Keratinocyte (primary cell): ENCODE measurements at places on chromosomes 16 and 17. TPM values are rescaled to one million over a fixed set of nuclear protein-coding genes. Genes with fewer than 3 reads are reported as not detected.

- no peaks in the 10 kb centered on the region for H3K36me3 ChIP-seq
- no peak for DNase-seq
- no peaks in the 10 kb centered on the region for H3K4me1 ChIP-seq
These were observed 66.5 kb downstream of the IGF2BP1 start for GRCh38 chr17:49063652-49064051.

Gene ZMYND15
- 0.14 to 0.31 TPM (median 0.25 TPM) in 3 replicates for polyA plus RNA-seq

GRCh38 chr17:12067485-12067884, 46.8 kb downstream of the MAP2K4 start:
- peaks cover 9% of the 10 kb centered on the region for H3K4me1 ChIP-seq
- H3K4me3 ChIP-seq, result no peak overlapping the region
- H3K36me3 ChIP-seq, result peaks cover 3% of the 10 kb centered on the region
- H3K27ac ChIP-seq, result no peak overlapping the region
- no peaks in the 10 kb centered on the region for H3K27me3 ChIP-seq
- no peak for DNase-seq

DNA sequence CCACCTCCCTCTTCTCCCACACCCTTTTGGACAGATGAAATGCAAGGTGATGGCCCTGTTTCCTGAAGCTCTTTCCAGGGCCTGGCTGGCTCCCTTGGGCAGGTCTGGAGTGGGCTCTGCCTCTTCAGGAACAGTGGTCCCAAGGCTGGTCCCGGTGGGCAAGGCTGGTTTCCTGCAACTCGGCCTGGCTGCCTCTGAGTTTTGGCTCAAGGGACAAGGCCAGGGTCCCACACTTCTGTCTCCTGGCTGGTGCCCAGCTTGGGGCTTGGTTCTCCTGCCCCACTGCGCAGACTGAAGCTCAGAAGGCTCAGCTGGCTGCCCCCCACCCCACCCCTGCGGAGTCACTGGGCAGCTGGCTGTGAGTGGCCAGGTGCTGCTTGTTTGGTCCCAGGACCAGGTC, 3.8 kb upstream of the ACTG1 start:
- no peaks in the 10 kb centered on the region for H3K27me3 ChIP-seq
- DNase-seq, result no peak
- no peak overlapping the region for H3K4me3 ChIP-seq
- peaks cover 14% of the 10 kb centered on the region for H3K4me1 ChIP-seq
- H3K27ac ChIP-seq, result no peak overlapping the region

GRCh38 chr16:50396761-50397535, 28.2 kb upstream of the BRD7 start:
- peak overlapping the region; percentile 94 for H3K27ac ChIP-seq
- no peaks in the 10 kb centered on the region for H3K27me3 ChIP-seq
- H3K4me3 ChIP-seq, result peak overlapping the region; percentile 38
- peak; percentile 99 for DNase-seq
- H3K4me1 ChIP-seq, result peaks cover 19% of the 10 kb centered on the region

- no peak overlapping the region for H3K27ac ChIP-seq
- H3K4me3 ChIP-seq, result no peak overlapping the region
- no peaks in the 10 kb centered on the region for H3K4me1 ChIP-seq
These were observed 14.0 kb upstream of the CCL2 start for GRCh38 chr17:34241062-34241461.

- H3K4me1 ChIP-seq, result no peaks in the 10 kb centered on the region
- no peak overlapping the region for H3K27ac ChIP-seq
- peaks cover 72% of the 10 kb centered on the region for H3K27me3 ChIP-seq
- no peak for DNase-seq
- H3K36me3 ChIP-seq, result no peaks in the 10 kb centered on the region
These were observed 1.3 kb downstream of the GNAO1 start for GRCh38 chr16:56192635-56192945.

GRCh38 chr16:51392521-51393187, 241.6 kb upstream of the SALL1 start:
- DNase-seq, result no peak
- no peak overlapping the region for H3K4me3 ChIP-seq
- peak overlapping the region; percentile 16 for H3K27ac ChIP-seq
- H3K36me3 ChIP-seq, result no peaks in the 10 kb centered on the region
- H3K4me1 ChIP-seq, result no peaks in the 10 kb centered on the region
- H3K27me3 ChIP-seq, result no peaks in the 10 kb centered on the region

Gene WNK4
- polyA plus RNA-seq, result 0.03 to 0.10 TPM (median 0.04 TPM) in 3 replicates

GRCh38 chr17:7922845-7923628, 6.6 kb downstream of the KCNAB3 start:
- DNase-seq, result no peak
- H3K27ac ChIP-seq, result peak overlapping the region; percentile 34
- H3K27me3 ChIP-seq, result no peaks in the 10 kb centered on the region
- peaks cover 9% of the 10 kb centered on the region for H3K4me1 ChIP-seq

GRCh38 chr16:76653390-76654026, 376.3 kb downstream of the CNTNAP4 start:
- H3K4me1 ChIP-seq, result no peaks in the 10 kb centered on the region
- DNase-seq, result no peak
- H3K4me3 ChIP-seq, result no peak overlapping the region
- H3K27me3 ChIP-seq, result no peaks in the 10 kb centered on the region
- H3K27ac ChIP-seq, result no peak overlapping the region

Gene NACA2
- polyA plus RNA-seq, result 0.18 to 0.79 TPM in 2 of 3 replicates, not detected in the other

DNA sequence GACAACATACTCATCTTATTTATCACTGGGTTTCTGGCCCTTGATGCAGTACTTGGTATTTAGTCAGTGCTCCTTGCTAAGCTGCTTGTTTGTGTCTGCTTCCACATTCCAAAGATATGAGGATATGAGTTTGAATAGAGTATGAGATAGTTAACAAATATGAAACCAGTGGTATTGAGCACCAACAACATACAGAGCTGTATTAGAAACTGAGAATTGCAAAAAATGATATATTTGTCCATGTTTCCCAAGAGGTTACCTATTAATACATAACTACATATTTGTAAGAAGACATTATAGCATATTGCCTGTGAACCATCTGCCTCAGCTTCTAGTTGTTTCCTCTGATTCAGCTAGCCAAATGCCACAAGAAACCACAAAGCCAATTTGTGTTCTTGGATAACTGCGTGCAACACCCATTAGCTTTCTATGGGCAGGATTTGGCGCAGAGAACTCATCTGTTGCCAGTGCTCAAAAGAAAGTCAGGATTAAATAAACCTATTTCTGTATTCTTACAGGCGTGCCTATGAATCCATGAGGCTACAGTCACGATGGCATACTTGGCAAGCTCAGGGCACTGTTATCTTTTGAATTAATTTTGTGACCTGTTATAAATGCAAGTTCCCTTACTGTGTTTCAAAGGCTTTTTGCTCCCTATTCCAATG, 194.4 kb downstream of the MAP2K6 start:
- H3K4me3 ChIP-seq, result peak overlapping the region; percentile 49
- H3K27me3 ChIP-seq, result no peaks in the 10 kb centered on the region
- DNase-seq, result peak; percentile 21
- H3K27ac ChIP-seq, result peak overlapping the region; percentile 56
- no peaks in the 10 kb centered on the region for H3K36me3 ChIP-seq

- peaks cover 3% of the 10 kb centered on the region for H3K36me3 ChIP-seq
- no peak for DNase-seq
- H3K27me3 ChIP-seq, result no peaks in the 10 kb centered on the region
- H3K4me1 ChIP-seq, result no peaks in the 10 kb centered on the region
- no peak overlapping the region for H3K4me3 ChIP-seq
- H3K27ac ChIP-seq, result no peak overlapping the region
These were observed 90.1 kb upstream of the CDC42EP4 start for GRCh38 chr17:73401911-73402310.
